ENCODE measurements at places on chromosomes 1 and 21. TPM values are rescaled to one million over a fixed set of nuclear protein-coding genes. Genes with fewer than 3 reads are reported as not detected.

GRCh38 chr1:29227511-29227910, 3.2 kb downstream of the MECR start:
- DNase-seq = no peak

DNA sequence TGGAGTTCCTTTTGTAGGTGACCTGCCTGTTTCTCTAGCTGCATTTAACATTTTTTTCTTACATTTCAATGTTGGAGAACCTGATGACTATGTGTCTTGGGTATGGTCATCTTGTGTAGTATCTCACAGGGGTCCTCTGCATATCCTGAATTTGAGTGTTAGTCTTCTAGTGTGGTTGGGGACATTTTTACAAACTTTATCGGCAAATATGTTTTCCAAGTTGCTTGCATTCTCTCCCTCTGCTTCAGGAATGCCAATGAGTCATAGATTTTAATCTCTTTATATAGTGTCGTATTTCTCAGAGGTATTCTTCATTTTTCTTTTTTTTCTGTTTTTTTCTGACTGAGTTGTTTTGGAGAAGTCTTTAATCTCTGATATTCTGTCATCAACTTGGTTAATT, 684.0 kb downstream of the NCAM2 start:
- DNase-seq = no peak

DNA sequence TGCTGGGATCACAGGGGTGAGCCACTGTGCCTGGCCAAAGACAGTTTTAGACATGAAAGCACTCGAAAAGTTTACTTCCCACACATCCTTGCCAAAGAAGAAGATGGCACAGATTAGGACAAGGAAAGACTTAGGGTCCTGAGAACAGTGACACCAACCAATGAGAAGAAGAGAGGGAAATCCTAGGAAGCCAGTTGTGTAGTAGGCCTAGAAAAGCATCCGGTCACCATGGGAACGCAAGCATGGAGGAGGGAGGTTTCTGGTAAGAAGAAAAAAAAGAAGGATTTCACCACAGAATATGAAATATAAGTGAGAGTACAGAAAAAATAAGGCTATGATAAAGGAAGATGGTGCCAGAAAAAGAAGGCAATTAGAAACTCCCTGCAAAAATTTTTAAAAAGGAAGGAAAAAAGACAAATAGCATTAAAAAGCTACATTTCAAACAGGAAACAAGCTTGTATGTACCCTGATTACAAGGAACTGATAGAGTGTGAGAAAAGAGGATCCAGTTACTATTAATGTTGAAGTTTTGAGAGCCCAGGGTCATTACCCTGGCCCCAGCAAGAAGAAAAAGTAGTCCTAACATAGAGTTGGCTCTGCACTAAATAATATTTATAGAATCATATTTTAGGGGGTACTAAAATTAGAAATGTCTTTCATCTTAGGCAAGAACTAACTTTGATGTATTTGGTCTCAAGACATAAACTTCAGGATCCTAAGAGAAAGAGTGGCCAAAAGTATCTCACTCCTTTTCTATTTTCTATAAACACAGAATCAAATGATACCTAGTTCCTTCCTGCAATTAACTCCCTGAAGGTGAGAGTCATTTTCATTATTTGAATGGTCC, 16.1 kb downstream of the DIPK1A start:
- no peak for DNase-seq

- no peak for DNase-seq
Measured at GRCh38 chr1:234096161-234096770, 191.8 kb downstream of the SLC35F3 start.

DNA sequence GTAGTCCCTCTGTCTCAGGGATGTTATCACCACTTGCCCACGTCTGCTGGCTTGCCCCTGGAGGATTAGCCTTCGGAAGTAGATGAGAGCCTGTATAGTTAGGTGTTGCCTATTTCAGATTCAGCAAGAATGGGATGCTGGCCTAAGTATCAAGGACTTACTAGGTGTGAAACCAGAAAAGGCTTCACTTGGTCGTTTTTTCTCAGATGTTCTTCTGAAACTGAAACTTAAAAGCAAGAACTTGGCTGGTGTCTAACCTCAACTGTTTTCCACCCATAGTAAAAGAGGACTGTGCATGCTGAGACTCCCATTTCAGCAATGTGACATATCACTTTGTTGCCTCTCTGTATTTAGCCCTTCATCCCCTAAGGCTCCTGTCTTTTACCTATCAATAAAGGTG, 67.0 kb upstream of the LRRC53 start:
- no peak for DNase-seq

OR2T2 gene
- not detected for total RNA-seq

NBPF10 gene
- total RNA-seq = 6.1 TPM

OR2L8 gene
- total RNA-seq = not detected

HPDL gene
- total RNA-seq = not detected
